T-helper 2 cell treated with Interferon-gamma antibody and Interleukin-4, amounts not matched to agents 5 μg/mL and 100 μg/mL, for 36 hours (primary cell): ENCODE measurements at places on chromosomes 7 and 10.

DNA sequence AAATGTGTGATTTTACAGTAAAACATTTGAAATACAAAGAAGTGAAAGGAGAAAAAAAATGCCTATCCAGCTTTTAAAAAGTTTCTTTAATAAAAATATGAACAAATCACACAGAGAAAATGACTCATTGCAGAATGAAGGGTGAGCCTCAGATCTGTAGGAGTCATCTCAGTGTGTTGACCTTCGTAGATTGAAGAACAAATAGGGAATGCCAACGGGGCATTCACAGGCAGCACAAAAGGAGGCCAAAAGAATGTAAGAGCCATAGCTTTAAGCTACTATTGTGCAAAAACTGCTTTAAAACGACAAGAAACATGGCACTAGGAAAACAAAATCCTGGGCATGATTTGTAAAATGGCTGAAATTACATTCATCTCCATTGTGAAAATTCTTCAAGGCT lies 782.7 kb upstream of the CELF2 start:
- H3K4me1 ChIP-seq: no peaks in the 10 kb centered on the region
- no peaks in the 10 kb centered on the region for H3K27me3 ChIP-seq
- H3K36me3 ChIP-seq: no peaks in the 10 kb centered on the region
- H3K27ac ChIP-seq: no peak overlapping the region

DNA sequence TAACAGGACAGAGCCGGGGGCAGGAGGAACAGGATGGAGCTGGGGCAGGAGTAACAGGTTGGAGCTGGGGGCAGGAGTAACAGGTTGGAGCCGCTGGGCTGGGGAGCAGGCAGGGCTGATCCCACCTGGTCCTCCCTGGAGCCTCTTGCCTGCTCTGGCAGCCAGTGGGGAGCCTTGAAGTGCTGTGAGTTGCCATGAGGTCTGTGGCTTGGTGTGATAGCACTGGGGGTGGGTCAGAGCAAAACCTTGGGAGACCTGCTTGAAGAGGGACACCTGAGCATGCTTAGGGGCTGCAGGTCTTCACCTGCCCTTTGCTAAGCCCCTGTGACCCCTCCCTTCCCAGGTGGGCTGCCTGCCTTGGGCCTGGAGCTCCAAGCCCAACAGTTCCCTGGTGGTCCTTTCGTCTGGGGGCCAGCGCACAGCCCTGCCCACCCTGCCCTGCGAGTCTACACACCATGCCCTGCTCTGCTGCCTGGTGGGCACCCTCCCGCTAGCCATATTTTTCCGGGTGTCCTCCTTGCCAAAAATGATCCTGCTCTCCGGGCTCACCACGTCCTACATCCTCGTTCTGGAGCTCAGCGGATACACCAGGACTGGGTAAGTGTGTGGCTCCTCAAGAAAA lies 111.6 kb downstream of the ADCY1 start:
- DNase-seq: no peak
- no peak overlapping the region for H3K4me3 ChIP-seq
- no peaks in the 10 kb centered on the region for H3K27me3 ChIP-seq
- H3K27ac ChIP-seq: no peak overlapping the region
- H3K36me3 ChIP-seq: no peaks in the 10 kb centered on the region

GRCh38 chr10:37704566-37704965 lies 152.8 kb downstream of the ZNF248 start:
- no peak overlapping the region for H3K4me3 ChIP-seq
- H3K4me1 ChIP-seq: no peaks in the 10 kb centered on the region
- H3K27ac ChIP-seq: no peak overlapping the region
- DNase-seq: no peak

DNA sequence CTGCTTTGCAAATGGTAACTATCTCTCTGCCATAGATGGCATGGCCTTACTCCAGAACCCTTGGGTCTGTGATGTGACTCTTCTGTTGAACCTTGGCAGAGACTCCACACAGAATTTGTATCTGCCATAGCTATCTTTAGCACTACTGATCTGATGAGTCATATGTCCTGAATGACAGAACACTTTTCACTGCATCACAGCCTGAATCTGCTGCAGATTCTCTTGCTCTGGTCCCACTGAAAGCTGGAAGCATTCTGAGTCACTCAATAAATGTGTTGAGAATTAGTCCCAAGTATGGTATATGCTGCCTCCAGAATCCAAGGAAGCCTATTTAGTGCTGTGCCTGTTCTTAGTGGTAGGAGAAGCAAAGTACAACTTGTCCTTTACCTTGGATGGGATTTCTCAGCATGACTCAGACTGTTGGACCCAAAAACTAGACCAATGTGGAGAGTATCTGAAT lies 39.5 kb upstream of the ANKRD1 start:
- peaks cover 5% of the 10 kb centered on the region for H3K4me1 ChIP-seq
- peak; percentile 23 for DNase-seq
- H3K4me3 ChIP-seq: no peak overlapping the region

DNA sequence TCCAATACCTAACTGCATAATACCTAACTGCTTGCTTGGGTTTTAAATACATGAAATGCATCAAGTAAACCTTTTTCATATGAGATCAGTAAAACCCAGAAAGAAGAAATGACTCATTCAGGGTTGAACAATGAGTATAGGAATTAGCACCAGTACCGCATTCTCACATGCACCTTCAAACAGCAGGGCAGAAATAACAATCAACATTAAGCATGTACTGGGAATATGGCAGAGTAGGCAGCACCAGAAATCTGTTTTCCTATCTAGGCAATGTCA lies 850.3 kb upstream of the SORCS1 start:
- no peak overlapping the region for H3K4me3 ChIP-seq
- no peaks in the 10 kb centered on the region for H3K27me3 ChIP-seq
- no peaks in the 10 kb centered on the region for H3K36me3 ChIP-seq
- DNase-seq: no peak

DNA sequence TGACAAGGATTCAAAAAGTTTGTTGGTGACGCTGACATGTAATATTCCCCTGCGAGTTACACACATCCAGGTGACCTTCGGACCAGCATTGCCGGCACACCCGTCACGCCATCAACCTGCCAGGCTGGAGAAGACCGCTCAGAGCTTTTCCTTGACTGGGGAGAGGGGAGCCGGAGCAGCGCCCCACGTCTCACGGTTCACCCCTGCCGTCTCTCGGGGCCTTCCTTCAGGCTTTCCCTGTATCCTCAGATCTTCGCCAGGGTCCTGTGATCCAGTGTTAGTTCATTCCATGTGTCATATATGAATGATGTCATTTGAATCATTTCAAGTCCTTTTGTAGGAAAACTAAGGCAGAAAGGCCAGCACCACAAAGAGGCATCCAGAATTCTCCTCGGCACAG lies 127.8 kb downstream of the MGMT start:
- H3K36me3 ChIP-seq: no peaks in the 10 kb centered on the region
- no peaks in the 10 kb centered on the region for H3K4me1 ChIP-seq
- H3K27ac ChIP-seq: no peak overlapping the region
- DNase-seq: no peak
- H3K27me3 ChIP-seq: no peaks in the 10 kb centered on the region

GRCh38 chr7:93902777-93903423 lies 3.5 kb upstream of the GNGT1 start:
- no peaks in the 10 kb centered on the region for H3K36me3 ChIP-seq
- DNase-seq: no peak
- no peak overlapping the region for H3K27ac ChIP-seq

DNA sequence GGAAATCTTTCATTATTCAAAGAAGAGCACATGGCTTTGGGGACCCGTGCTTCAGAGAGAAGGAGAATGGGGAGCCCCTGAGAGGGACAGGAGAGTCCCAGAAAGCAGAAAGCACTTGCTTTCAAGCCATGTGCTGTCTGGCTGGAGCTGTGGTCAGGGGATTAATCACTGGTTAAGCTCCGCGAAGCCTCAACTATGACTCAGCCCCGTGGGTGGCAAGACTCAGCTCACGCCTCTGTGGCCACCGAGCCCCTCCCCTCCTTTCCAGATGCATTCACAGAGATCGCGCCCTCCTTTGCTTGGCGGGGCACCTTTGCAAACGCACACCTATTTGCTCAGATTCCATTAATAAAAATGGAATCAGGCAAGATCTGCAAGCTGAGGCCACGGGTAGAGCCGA lies 202.9 kb upstream of the TCERG1L start:
- no peaks in the 10 kb centered on the region for H3K36me3 ChIP-seq
- H3K4me3 ChIP-seq: no peak overlapping the region

GRCh38 chr7:115135146-115135545 lies 213.3 kb downstream of the MDFIC start:
- DNase-seq: no peak
- H3K27me3 ChIP-seq: peaks cover 10% of the 10 kb centered on the region
- peaks cover 4% of the 10 kb centered on the region for H3K36me3 ChIP-seq

DNA sequence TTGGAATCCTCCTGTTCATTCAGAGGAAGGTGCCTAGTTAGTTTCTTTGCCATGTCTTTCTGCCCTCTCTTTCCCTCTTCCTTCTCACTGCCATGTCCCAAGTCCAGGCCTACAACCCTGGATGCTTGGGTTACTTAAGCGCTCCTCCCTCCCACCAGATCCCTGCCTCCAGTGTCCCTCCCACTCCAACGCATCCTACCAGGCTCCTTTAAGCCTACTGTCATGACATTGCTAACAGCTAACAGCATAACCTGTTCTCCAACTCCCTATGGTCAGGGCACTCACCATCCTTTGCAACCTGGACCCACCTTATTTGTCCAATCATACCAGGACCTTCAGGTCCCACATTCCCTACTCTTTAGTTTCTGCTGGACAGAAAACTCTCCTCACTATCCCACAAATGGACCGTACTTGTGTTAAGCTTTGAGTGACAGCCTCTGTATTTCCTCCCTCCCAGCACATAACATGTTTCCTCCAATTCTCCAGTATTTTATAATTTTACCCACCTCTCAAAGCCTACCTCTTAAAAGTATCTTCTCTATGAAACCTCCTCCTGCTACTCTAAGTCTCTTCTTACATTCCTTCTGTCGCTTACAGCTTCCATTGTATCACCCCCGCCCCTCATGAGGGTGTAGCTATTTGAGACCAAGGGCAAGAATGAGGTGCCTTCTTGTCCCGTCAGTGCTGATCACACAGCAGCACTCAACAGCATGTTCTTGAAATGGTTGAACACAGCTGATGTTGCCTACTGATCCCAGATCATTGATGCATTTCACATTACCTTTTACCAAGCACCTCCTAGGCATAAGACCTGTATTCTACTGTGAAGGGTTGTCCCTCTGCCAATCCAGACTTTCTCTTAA lies 1.7 kb downstream of the BLNK start:
- H3K27ac ChIP-seq: no peak overlapping the region
- H3K4me3 ChIP-seq: no peak overlapping the region
- H3K36me3 ChIP-seq: no peaks in the 10 kb centered on the region
- no peaks in the 10 kb centered on the region for H3K4me1 ChIP-seq
- no peak for DNase-seq

GRCh38 chr10:11104772-11105675 lies 87.4 kb downstream of the CELF2 start:
- H3K27me3 ChIP-seq: peaks cover 22% of the 10 kb centered on the region
- no peak overlapping the region for H3K27ac ChIP-seq
- H3K4me1 ChIP-seq: peaks cover 19% of the 10 kb centered on the region
- no peaks in the 10 kb centered on the region for H3K36me3 ChIP-seq

GRCh38 chr7:47809387-47809786 lies 138.9 kb downstream of the PKD1L1 start:
- H3K36me3 ChIP-seq: no peaks in the 10 kb centered on the region
- H3K27me3 ChIP-seq: peaks cover 2% of the 10 kb centered on the region
- H3K4me3 ChIP-seq: no peak overlapping the region
- no peaks in the 10 kb centered on the region for H3K4me1 ChIP-seq
- no peak overlapping the region for H3K27ac ChIP-seq
